ENCODE measurements at places on chromosomes 4 and X. TPM values are rescaled to one million over a fixed set of nuclear protein-coding genes. Genes with fewer than 3 reads are reported as not detected.

Gene DKK2
- 0.23 TPM for total RNA-seq

Gene TRIM75
- not detected for total RNA-seq

Gene IGFBP7
- total RNA-seq = 60.5 TPM

Gene MAP3K15
- not detected for total RNA-seq

Gene KLHL5
- 65.4 TPM for total RNA-seq

DNA sequence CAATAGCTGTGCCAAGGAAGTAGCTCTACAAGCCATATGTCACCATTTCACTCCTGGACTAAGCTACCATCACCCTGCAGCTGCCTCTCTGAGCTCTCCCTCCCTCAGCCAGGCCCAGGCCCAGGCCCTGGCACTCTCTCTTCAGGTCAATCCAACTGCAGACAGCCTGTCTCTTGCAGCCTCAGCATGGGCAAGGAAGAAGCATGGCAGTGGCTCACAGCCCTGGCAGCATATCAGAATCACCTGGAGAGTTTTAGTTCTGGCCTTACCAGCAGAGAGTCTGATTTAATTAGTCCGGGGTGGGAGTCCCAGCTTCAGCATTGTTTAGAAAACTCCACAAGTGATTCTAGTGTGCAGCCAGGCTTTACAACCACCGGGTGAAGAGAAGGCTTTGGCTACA is 31.5 kb downstream of the NALF2 start:
- DNase-seq = no peak

DNA sequence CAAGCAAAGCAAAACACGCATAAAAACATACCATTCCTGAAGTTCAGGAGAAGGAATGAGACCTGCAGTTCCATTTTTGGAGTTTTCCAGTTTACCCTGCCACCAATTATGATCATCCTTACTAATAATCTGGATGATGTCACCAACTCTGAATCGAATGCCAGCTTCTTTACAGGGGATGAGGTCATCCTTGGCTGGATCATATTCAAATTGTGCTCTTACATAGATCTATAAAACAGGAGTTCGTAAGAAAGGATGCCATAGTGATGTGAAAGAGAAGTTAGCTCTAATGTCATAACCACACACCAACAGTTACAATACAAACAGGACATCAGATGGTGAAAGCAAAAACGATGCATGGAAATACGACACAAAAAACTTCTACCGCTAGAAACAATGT is 106.5 kb downstream of the NYX start:
- DNase-seq = no peak

GRCh38 chr4:118776157-118776954 is 59.6 kb downstream of the SEC24D start:
- DNase-seq = no peak

GRCh38 chr4:101556842-101557241 is 209.5 kb upstream of the PPP3CA start:
- no peak for DNase-seq

Measured in liver (tissue), 10 donors.